ENCODE measurements at places on chromosomes 13 and 19. TPM values are rescaled to one million over a fixed set of nuclear protein-coding genes. Genes with fewer than 3 reads are reported as not detected.

- no peak for DNase-seq
These were observed 3.0 kb downstream of the ANKRD10 start for GRCh38 chr13:110911880-110912279.

GRCh38 chr19:5676772-5677105 lies 3.6 kb downstream of the MICOS13 start:
- no peak for DNase-seq

DNA sequence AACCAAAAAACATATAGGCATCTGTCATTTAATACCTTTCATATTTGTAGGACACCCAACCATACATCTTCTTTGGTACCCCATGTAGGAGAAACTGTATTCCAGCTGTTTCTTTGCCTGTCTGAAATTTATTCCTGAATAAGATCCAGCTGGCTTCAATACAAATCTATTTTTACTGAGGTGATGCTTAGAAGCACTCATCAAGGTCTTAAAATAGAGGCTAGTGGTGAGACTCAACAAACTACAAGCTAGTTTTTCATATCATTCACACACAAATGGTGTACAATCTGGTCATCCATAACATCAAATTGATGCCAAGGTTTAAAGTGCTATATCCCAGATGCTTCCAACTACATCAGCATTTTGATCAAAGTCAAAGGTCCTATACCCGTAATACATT lies 1071.3 kb upstream of the MIR17HG start:
- no peak for DNase-seq

DNA sequence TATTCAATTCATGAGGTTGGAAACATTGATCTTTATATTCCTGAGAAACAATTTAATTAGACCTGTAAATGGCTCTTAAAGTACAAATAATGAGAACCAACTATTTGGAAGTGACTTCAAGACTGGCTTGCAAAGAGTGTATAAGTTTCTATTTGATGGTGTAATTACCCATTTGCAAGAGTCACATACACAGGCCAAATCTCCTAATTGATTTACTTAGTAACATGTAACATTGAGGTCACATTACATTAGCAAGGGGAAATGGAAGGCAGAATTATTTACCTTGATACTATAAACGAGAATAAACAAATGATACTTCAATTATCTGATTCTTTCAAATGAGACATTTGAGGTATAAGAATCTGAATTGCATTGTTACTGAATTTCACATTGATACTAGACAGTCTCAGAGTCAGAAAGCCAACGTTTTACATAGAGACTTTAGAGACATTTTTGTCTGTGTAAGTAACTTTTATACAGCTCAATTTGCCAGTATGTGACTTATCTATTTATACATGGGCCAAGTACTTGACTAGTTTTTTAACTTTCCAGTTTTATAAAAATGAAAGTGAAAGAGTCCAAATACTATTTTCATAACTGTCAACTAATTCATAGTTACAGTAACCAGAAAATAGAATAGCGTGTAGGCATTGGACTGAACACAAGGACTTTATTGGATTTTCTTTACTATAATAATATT lies 95.6 kb upstream of the RFC3 start:
- peak; percentile 44 for DNase-seq

Gene INAFM1
- total RNA-seq, result 0.65 TPM

- DNase-seq, result peak; percentile 86
These were observed at the start of gene MED25 for GRCh38 chr19:49817964-49818648. MED25 (plus strand) TSS chr19:49818289; CDS start chr19:49818342, 53 bp downstream.

Gene B3GNT8
- 2.2 TPM for total RNA-seq

- DNase-seq, result no peak
These were observed 19.6 kb downstream of the LNX2 start for GRCh38 chr13:27600711-27601110.
